T-helper 9 cell (primary cell): ENCODE measurements at places on chromosomes 2 and 18.

DNA sequence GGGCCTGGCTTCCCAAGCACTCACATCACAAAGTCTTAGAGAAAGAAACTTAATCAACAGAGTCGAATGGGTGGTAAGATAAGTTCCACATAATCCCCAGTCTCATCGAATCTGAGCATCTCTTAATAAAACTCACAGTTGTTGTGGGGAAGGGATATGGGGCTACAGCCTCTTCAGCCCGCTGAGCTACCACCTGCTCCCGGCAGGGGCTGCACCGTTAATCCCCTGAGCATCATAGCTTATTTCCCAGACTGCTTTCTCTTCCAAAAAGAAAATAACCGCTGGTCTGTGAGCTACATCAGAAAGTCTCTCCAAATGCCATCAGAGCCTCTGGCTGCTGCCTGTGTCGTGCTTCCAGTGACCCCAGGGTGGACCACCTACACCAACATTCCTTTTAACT lies 139.4 kb upstream of the CELF4 start:
- DNase-seq = no peak

- DNase-seq = no peak
Measured at GRCh38 chr2:98468621-98469236, 24.1 kb downstream of the INPP4A start.

GRCh38 chr18:50126471-50126870 lies 68.5 kb downstream of the MYO5B start:
- DNase-seq = no peak

DNA sequence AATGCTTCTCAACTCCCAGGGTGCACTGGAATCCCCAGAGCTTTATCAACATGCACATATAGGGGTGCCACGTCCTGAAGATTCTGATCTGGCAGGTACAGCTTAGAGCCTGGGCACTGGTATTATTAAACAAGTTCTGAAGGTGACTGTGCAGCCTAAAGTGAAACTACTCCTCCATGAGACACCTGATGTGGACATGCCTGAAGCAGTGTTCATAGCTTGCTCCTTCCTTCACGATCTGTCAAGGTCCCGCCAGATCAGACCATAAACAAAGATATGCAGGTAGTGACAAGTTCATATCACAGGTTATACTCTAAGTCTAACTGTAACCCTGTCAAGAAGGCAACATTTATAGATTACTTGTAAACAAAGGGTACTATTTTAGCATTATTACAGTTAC lies 65.3 kb upstream of the DNER start:
- no peak for DNase-seq

- no peak for DNase-seq
Measured at GRCh38 chr18:23107718-23108117, 27.6 kb upstream of the CABLES1 start.

DNA sequence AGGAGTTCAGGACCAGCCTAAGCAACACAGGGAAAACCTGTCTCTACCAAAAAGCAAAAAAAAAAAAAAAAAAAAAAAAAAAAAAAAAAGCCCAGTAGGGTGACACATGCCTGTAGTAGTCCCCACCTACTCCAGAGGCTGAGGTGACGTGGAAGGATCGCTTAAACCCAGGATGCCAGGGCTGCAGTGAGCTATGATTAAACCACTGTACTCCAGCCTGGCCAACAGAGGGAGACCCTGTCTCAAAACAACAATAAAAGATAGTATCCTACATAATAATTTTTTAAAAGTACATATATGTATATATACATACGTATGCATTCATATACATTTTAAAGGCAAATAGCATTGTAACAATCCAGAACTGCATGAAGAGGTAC lies 51.7 kb downstream of the SOS1 start:
- no peak for DNase-seq
